ENCODE measurements at places on chromosomes 5 and 9. TPM values are rescaled to one million over a fixed set of nuclear protein-coding genes. Genes with fewer than 3 reads are reported as not detected.

CDHR2 gene
- not detected for total RNA-seq

SPINK6 gene
- total RNA-seq, result not detected

MARCOL gene
- total RNA-seq, result not detected

DBH gene
- total RNA-seq, result not detected

ACTL7B gene
- not detected for total RNA-seq

NR5A1 gene
- total RNA-seq, result not detected

- DNase-seq, result no peak
- H3K4me1 ChIP-seq, result no peaks in the 10 kb centered on the region
- no peak overlapping the region for H3K27ac ChIP-seq
- H3K36me3 ChIP-seq, result no peaks in the 10 kb centered on the region
These were observed 16.4 kb downstream of the ADAMTS16 start for GRCh38 chr5:5156471-5157082.

DNA sequence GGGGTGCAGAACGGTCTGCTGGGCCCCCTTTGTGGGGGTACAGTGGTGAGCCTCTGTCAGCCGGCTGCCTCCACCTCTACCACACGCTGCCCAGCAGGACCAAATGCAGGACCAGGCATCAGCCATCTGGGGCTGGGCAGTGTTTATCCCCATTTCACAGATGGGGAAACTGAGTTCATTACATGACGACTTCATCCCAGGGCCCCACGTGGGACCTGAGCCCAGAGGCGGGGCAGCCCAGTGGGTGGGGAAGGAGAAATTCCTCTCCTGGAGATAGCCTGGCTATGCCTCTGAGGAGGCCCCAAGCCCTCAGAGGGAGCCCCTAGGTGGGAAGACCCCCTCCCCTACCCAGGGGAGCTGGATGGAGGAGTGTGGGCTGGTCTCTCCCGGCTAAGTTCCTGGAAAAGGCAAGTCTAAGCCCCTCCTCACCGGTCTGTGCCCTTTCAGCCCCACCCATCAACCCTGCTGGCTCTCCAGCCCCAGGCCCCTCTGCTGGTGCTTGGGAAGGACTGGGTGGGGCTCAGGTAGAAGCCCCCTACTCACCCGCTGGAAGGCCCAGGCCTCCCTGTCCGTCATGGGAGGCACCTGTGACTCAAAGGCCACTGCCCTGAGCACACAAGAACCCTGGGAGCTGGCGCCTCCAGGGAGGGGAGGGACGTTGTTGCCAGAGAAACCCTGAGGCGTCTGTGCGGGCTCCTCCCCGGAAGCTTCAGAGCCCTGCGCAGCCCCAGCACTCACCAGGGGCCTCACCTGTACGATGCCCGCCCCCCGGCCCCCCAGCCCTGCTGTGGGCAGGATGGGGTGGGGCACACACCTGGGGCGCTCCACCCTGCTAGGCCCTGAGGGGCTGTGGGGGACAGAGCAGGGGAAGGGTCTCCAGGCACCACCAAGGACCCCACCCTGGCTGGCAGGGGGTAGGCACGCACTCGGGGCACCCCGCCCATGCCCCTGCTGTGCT lies 7.4 kb upstream of the CCDC187 start:
- H3K4me3 ChIP-seq, result no peak overlapping the region
- no peak overlapping the region for H3K27ac ChIP-seq
- no peak for DNase-seq
- no peaks in the 10 kb centered on the region for H3K27me3 ChIP-seq
- no peaks in the 10 kb centered on the region for H3K36me3 ChIP-seq
- H3K4me1 ChIP-seq, result no peaks in the 10 kb centered on the region

- DNase-seq, result peak; percentile 96
- peak overlapping the region; percentile 76 for H3K27ac ChIP-seq
- no peaks in the 10 kb centered on the region for H3K27me3 ChIP-seq
- H3K4me1 ChIP-seq, result peaks cover 48% of the 10 kb centered on the region
These were observed 24.5 kb upstream of the DUSP1 start for GRCh38 chr5:172795318-172795977.

DNA sequence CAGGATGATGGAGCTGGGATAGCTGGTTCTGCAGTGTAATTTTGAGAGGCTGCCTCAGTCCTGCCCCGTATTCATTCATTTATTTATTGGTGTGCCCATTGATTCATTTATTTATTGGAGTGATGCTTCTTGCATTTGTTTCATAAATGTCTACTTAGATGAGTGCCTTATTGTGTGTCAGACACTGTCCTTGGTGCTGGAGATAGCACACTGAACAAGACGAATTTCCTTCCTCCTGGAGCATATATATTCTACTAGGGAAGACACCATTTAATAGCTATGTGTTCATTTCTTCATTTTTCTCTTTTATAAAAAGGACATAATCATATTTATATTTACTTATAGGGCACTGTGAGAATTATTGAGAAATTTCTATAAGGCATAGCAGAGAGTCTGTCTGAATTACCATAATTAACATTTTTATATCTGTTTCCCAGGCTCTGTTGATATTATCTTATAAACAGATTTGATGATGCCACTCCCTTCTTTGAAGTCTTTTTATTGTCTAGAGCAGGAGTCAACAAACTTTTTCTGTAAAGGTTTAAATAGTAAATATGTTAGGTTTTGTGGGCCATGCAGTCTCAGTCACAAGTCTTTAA lies 433.9 kb upstream of the ZNF608 start:
- no peak overlapping the region for H3K27ac ChIP-seq
- peak; percentile 28 for DNase-seq
- H3K4me1 ChIP-seq, result no peaks in the 10 kb centered on the region

DNA sequence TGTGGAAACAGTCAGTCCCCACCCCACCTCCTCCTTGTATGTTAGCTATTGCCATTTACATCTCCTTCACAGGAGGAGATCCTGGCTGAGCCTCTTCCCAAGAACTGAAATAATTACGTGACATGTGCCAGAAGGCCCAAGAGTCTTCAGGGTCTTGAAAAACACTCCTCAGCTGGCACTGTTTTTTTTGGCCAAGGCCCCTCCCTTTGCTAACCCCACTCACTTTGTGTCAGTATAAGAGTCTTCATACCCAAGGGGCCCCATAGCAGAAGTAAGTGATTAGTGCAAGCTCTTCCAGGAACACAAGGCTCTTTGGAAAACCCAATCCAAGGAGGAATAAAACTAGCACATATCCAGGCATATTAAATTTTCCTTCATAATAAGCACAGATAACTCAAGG lies 5.7 kb upstream of the LARP1 start:
- H3K36me3 ChIP-seq, result no peaks in the 10 kb centered on the region
- no peak for DNase-seq
- H3K4me3 ChIP-seq, result no peak overlapping the region
- no peak overlapping the region for H3K27ac ChIP-seq
- H3K27me3 ChIP-seq, result no peaks in the 10 kb centered on the region
- peaks cover 10% of the 10 kb centered on the region for H3K4me1 ChIP-seq

GRCh38 chr5:140169410-140169809 lies 5.6 kb upstream of the CYSTM1 start:
- no peak overlapping the region for H3K4me3 ChIP-seq
- no peaks in the 10 kb centered on the region for H3K27me3 ChIP-seq
- peak; percentile 12 for DNase-seq
- H3K27ac ChIP-seq, result no peak overlapping the region

DNA sequence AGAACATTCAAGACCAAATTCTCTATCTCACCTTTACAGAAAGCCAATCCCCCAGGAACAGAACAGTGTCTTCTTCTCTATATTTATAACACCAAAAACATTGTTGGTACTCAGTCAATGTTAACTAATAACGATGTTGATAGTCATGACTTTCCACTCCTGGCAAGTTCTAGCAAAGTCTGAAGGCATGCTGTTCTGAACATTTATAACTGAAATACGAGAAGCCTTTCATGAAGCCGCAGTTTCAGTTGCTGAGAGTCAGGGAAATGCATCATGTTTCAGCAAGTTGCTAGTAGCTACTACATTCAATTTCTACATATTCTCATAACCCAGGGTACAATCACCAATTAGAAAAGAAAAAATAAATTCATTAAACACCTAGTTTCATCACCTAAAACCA lies 301.4 kb downstream of the PDE4D start:
- DNase-seq, result no peak
- H3K4me1 ChIP-seq, result peaks cover 26% of the 10 kb centered on the region
- no peak overlapping the region for H3K27ac ChIP-seq
- no peaks in the 10 kb centered on the region for H3K27me3 ChIP-seq

DNA sequence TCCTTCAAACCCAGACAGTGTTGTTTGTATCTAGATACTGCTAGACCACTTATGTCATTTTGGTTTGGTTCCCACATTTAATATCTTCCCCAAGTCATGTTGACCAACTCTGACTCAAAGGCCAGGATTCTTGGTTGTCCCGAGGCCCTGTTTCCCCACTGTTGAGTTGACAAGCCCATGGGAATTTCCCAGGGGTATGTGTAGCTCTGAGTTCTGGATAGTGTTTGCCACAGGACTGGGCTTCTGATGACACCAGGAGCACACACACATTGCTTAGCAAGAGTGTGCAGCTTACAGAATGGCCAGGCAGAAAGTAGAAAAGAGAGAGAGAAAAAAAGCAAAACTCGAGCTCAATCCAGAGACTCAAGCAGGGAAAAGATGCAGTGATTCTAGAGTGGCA lies 214.4 kb downstream of the NXNL2 start:
- H3K27ac ChIP-seq, result no peak overlapping the region
- H3K4me1 ChIP-seq, result peaks cover 10% of the 10 kb centered on the region
- no peak for DNase-seq
- H3K27me3 ChIP-seq, result no peaks in the 10 kb centered on the region
- H3K36me3 ChIP-seq, result no peaks in the 10 kb centered on the region
- no peak overlapping the region for H3K4me3 ChIP-seq

DNA sequence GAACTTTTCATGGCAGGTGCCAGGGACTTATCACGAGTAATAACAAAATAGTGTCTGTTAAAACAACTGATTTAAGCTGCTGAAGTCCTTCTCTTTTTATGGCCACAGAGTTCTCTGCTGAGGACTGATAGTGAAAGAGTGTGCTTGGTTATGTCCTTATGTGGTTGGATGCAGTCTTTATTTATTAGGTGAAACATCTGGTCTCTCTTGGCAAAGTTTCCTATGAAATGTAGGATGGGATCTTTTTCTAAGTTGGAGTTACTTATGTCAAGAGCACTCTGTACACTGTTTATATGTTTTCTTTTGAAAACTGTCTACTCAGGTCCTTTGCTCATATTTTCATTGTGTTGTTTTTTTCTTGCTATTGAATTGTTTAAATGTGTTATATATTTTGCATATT lies 1816.1 kb upstream of the C9orf72 start:
- no peak for DNase-seq
- H3K36me3 ChIP-seq, result no peaks in the 10 kb centered on the region

GRCh38 chr5:43547532-43547931 lies 9.3 kb downstream of the PAIP1 start:
- H3K4me3 ChIP-seq, result no peak overlapping the region
- no peaks in the 10 kb centered on the region for H3K4me1 ChIP-seq
- H3K27ac ChIP-seq, result no peak overlapping the region

DNA sequence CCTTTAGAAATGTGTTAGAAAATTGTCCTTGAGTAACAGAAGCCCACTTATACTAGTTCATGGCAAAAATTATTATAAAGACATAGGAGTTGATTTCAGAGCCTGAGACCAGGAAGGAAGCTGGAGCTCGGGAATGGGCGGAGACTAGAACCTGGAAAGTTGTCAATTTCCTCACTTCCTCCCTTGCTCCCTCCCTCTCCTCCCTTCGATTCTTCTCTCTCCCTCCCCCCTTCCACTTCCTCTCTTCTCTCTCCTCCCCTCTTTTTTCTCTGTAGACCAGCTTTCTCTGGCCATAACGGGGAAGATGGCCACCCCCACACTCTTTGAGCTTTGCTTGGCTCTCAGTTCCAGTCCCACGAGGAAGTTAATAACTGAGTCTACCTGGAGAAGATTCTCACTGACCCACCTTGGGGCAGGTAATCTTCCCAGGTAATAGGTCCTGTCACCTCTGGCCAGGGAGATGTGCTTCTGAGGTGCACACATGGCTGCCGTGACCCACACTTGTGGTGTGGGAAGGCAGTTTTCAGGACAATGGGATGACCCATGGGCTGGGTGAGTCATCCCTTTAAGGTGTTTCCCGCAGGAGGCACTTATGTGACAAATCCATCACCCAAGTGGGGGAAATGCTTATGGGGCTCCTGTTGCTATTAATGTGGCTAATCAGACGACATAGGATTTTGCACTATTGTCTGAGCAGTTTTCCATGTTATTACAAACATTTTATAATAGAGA lies 78.7 kb downstream of the HSPA4 start:
- no peak overlapping the region for H3K27ac ChIP-seq
- peaks cover 5% of the 10 kb centered on the region for H3K4me1 ChIP-seq
- DNase-seq, result peak; percentile 14
- peaks cover 4% of the 10 kb centered on the region for H3K27me3 ChIP-seq
- no peak overlapping the region for H3K4me3 ChIP-seq

GRCh38 chr5:7592910-7593309 lies 197.0 kb downstream of the ADCY2 start:
- H3K27me3 ChIP-seq, result no peaks in the 10 kb centered on the region
- no peak for DNase-seq
- H3K36me3 ChIP-seq, result no peaks in the 10 kb centered on the region
- H3K4me1 ChIP-seq, result no peaks in the 10 kb centered on the region

GRCh38 chr5:151239237-151239861 lies 13.6 kb upstream of the GM2A start:
- peak; percentile 67 for DNase-seq
- no peaks in the 10 kb centered on the region for H3K4me1 ChIP-seq
- H3K27me3 ChIP-seq, result no peaks in the 10 kb centered on the region
- no peak overlapping the region for H3K4me3 ChIP-seq
- no peak overlapping the region for H3K27ac ChIP-seq

GRCh38 chr5:159161361-159162214 lies 47.8 kb downstream of the RNF145 start:
- no peak overlapping the region for H3K27ac ChIP-seq
- no peak overlapping the region for H3K4me3 ChIP-seq
- DNase-seq, result no peak
- peaks cover 10% of the 10 kb centered on the region for H3K4me1 ChIP-seq
- peaks cover 13% of the 10 kb centered on the region for H3K36me3 ChIP-seq

DNA sequence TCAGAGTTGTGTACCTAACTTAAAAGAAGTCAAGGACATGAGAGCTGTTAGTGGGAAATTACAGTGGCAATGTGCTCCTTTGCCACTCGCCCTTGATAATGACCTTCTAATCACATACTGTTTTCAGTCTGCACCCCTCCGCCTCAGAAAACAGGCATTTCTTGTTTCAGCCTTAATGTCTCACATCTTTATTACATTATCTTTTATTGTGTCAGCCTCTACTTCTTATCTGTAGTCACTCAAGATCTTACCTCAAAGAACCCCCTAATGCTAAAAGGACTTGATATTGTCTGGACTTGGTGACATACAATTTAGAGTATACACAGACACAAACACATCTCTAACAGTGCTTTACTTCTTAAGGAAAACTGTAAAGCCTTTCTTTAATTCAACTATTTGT lies 97.9 kb downstream of the PLCXD3 start:
- DNase-seq, result no peak
- H3K4me1 ChIP-seq, result no peaks in the 10 kb centered on the region
- no peak overlapping the region for H3K27ac ChIP-seq
- H3K27me3 ChIP-seq, result no peaks in the 10 kb centered on the region
